ENCODE measurements at places on chromosomes 16 and 17.
A peak's percentile ranks its signal among the peaks of the same experiment; 100 is the strongest.

GRCh38 chr17:57110579-57111325, 25.7 kb downstream of the AKAP1 start:
- no peak for DNase-seq

GRCh38 chr16:50254072-50254471, 12.3 kb upstream of the ADCY7 start:
- DNase-seq, result no peak

DNA sequence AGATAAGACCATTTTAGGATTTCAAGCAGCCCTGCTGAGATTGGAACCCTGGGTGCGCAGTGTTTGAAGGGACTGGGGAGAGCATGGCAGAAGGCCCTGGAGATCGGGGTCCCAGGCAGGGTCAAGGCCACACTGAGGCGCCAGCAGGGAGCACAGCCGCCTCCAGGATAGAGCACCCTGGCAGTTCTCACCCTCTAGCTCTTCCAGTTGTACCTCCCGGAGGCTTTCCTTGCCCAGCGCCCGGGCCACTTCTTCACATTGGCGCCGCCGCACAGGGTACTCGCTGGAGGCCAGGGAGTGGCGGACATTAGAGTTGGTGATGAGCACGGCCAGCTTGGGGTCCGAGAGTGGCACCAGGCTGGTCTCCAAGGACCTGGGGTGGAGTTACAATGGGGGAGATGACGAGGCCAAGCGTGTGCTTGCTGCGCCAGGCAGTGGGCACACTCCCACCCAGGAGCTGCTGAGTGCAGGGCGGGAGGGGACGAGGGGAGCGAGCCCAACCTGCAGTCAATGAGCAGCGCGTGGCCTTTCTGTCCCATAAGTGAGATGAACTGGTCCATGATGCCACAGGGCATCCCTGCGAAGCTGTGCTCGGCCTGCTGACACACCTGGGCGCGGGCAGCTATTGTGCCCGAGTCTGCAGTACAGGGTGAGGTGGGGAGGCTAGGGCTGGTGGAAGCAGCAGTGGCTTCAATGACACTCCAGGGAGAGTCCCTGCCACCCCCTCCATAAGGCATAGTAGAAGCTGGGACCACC, 2.3 kb downstream of the GALK1 start:
- no peak for DNase-seq

DNA sequence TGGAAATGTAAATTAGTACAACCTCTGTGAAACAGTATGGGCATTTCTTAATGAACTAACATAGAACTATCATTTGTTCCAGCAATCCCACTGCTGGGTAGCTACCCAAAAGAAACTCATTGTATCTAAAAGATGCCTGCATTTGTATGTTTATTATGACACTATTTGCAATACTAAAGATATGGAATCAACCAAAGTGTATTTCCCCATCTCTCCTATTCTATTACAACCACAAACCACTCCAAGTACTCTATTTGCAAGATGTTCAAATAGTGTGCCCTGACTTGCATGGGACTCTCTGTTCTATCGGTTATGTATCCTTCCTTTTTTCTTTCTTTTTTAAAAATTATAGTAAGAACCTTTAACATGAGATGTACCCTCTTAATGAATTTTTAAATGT, 845.2 kb downstream of the CDH11 start:
- DNase-seq, result no peak

- DNase-seq, result no peak
These were observed 164.0 kb downstream of the XYLT1 start for GRCh38 chr16:17306745-17307144.

- no peak for DNase-seq
These were observed 10.6 kb upstream of the TMIGD1 start for GRCh38 chr17:30344283-30345088.

DNA sequence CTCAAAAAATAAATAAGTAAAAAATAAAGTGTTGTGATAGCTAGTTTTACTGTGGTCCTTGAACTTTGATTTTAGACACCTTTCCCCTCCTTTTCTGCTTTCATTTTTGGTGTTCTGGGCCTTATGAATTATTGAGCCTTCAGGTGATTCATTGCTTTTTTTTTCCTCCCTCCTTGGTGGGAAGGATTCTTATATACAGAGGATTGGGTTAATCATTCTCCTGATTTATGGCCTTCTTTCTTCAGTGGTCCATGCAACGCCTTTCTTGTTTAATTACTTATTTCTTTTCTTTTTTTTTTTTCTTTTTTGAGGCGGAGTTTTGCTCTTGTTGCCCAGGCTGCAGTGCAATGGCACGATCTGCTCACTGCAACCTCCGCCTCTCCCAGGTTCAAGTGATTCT, 8.0 kb upstream of the MYL4 start:
- no peak for DNase-seq

GRCh38 chr17:60971515-60972369, 294.1 kb downstream of the BCAS3 start:
- DNase-seq, result peak; percentile 4

GRCh38 chr17:42438600-42439567, 15.8 kb upstream of the CAVIN1 start:
- DNase-seq, result no peak

DNA sequence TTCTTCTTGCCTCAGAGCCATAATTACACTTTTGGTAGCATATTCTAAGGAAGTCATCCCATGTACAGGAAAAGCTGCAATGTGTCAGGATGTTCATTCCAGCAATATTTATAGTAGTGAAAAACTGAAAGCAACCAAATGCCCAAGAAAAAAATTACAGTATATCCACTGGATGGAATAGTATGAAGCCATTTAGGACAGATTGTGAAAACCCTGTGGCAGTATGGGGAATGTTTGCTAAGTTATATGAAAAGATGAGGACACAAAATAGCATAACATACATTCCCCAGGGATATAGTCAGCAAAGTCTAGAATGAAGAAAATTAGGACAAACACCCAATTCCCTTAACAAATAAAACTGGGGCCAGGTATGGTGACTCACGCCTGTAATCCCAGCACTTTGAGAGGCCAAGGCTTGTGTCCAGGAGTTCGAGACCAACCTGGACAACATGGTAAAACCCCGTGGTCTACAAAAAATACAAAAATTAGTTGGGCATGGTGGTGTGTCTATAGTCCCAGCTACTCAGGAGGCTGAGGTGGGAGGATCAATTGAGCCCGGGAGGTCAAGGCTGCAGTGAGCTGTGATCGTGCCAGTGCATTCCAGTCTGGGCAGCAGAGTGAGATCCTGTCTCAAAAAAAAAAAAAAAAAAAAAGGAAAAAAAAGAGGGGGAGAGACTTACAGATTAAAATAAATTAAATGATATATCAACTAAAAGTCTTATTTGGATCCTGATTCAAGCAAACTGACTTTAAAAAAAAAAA, 2.3 kb downstream of the LRRC3C start:
- no peak for DNase-seq

DNA sequence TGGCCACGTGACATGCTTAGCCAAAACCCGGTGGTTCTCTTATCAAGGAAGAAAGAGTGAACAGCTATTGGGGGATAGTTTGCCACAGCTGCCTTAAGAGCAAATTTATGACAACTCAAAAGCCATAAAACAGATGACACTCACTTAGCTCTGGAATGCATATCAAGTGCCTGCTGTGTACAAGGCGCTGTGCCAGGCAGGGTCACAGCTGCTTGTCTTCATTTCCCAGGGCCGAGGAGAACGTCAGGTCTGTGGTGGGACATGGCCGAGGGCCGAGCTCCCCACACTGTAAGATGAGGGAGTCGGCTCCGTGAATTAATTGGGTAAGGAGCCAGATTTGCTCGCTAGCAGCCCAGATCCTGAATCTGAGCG, 14.0 kb downstream of the EEF2K start:
- no peak for DNase-seq

GRCh38 chr16:26493751-26494150, 573.0 kb upstream of the C16orf82 start:
- DNase-seq, result no peak

DNA sequence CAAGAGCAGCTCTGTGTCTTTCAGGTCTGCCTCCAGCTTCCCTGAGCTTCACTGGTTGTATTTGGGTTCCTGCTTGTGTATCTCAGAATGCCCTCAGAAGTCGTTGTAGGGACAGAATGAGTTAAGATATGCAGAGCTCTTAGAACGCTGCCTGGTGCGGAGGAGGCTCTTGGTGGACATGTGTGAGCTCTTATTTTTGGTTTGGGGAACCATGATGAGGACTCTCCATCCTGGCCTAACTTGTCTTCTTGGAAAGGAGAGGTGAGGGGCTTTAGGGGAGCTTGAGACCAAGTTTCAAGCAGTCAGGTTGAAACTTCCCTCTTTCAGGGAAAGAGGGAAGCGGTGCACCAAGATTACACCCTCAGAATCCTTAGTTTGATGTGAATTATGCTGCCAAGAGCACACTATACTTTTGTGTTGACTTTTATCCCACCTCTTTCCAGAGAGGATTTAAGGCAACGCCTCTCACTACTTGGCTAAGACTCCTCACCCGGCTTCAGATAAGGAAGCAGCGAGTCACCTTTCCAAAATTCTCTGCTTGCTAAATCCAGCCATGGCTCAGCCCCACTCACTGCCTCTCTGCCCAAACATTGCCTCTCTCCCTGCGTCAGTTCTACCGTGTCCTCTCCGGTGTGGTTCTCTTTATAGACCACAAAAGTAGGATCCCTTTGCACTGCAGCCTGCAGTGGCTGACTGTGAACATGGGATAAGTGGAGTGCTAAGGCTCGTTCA, 12.7 kb downstream of the CDK5RAP3 start:
- no peak for DNase-seq

DNA sequence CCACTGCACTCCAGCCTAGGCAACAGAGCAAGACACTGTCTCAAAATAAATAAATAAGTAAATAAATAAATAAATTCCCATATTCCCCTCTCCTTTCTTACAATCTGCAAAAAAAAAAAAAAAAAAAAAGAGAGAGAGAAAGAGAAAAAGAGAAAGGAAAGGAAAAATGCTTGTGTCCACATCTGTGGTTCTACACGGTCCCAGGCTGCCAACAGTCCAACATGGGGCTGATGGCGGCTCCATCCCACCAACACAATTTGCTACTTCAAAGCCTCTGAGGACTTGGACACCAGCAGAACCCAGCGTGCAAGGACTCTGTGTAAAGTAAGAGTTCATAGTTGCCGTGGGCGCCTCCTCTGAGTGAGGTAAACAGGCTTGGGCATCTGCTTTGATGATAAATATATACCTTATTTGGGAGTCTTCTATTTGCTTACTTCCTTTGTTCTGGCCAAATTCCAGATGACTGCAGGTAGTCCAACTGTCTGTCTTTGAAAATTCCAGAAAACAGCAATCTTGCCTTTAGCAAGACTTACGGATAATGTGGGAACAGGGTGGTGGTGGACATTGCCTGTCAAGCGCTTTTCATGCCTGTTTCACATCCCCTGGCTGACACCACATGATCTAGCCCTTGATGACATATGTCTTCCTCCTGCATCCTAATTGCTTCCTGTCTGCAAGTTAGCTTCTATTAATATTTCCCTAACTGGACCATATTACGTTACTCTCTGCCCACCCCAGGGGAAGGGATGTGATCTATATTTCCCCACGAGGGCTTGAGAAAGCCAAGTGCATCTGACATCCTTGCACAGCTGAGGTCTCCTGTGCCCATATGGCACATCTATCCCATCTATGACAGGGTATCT, 10.1 kb downstream of the LITAF start:
- no peak for DNase-seq

DNA sequence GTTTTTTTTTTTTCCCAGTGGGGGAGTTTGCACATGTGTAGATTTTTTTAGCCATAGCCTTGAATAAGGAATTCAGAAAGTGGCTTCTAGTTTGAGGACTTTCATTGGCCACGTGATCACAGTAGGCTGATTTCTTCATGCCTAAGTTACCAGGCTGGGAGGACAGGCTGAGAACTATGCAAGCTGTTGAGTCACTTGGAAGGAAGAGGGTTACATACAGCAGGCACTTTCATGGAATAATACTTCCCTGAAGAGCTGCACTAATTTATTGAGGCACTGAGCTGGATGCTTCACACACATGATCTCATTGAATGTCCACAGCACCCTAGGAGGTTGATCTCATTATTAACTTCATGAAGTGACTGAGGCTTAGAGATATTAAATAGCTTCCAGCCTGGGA, 22.8 kb downstream of the PRKCB start:
- DNase-seq, result no peak

- no peak for DNase-seq
These were observed 47.1 kb upstream of the PHOSPHO1 start for GRCh38 chr17:49277638-49278037.

GRCh38 chr17:64130559-64131001, 636 bp upstream of the ERN1 start:
- DNase-seq, result peak; percentile 47

DNA sequence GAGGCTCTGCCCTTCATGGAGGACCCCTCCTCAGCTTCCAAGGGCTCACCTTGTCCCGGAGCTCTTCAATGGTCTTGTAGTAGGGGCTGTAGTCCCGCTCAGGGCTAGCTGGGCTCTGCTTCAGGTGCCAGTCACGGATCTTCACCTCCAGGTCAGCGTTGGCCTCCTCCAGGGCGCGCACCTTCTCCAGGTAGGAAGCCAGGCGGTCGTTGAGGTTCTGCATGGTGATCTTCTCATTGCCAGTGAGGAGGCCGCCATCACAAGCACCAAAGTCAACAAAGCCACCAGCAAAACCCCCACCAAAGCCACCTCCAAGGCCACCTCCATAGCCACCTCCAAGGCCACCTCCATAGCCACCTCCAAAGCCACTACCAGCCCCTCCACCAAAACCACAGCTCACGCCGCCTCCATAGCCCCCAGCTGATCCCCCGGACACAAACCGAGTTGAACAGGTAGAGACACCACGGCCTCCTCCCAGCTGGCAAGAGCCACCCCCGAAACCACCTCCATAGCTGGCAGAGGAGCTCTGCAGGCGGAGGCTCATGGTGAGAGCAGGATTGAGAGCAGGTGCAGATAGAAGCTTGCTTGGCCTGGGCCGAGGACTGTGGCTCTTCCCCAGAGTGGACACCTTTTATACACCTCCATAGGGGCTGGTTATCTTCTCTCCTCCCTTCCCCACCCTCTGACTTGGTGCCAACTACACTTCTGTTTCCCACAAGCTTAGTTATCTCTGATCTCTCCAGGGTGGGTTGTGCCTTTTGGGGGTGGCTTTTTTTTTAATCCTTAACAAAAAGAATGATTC, at the start of gene KRT13:
Gene KRT13, minus strand, starts transcription at position 606 of the 802 bp plus-strand sequence. Its CDS starts 62 bp downstream, at position 544.
- no peak for DNase-seq

- DNase-seq, result no peak
These were observed 23.8 kb downstream of the C17orf100 start for GRCh38 chr17:6675201-6675825.

GRCh38 chr17:41687828-41688640, 651 bp upstream of the EIF1 start:
- DNase-seq, result peak; percentile 93

DNA sequence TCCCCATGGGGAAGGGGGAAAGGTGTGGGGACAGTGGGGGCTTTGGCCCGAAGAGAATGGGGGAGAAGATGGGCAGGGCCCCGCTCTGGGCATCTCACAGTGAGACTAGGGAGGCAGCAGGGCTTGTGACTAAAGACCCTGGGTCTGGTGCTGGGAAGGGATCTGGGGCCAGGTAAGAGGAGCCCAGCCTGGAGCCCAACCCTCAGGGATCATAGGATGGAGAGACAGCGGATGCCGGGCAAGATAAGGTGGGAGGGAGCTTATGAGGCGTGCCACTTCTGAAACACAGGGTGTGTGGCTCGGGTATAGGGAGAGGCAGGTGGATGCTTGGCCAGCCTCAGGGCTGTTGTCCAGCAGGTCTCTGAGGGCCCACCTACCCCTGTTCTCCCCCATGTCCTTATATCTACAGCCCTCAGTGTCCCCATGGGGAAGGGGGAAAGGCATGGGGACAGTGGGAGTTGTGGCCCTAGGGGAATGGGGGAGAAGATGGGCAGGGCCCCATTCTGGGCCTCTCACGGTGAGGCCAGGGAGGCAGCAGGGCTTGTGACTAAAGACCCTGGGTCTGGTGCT, 15.4 kb downstream of the USP6 start:
- DNase-seq, result no peak

GRCh38 chr16:79393127-79393526, 207.4 kb downstream of the MAF start:
- no peak for DNase-seq

Data from naive thymus-derived CD8-positive, alpha-beta T cell (primary cell).